ENCODE measurements at places on chromosomes 4 and X.

GRCh38 chr4:26116057-26116456 is 202.0 kb downstream of the SMIM20 start:
- no peak for DNase-seq

- no peak for DNase-seq
Observed at GRCh38 chrX:14997271-14997670, 124.0 kb downstream of the MOSPD2 start.

DNA sequence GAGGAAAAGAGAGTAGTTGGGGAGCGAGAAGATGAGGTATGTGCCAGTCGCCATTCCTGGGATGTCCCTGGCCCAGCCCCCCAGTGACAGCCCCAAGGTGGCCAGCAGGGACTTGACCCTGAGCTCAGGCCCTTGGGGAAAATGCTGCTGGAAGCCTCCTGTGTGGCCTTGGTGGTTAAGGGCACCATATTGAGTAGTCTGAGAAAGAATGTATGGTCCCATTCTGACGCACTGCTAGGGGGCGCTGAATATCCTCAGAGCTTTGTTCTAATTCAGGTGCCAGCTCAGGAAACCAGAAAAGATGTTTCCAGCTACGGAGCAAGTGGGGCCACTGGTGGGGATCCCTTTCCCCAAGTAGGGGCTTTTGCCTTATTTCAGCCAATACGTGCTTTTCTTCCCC is 14.0 kb upstream of the UBA6 start:
- no peak for DNase-seq

GRCh38 chr4:1531683-1532548 is 125.7 kb upstream of the NKX1-1 start:
- no peak for DNase-seq

DNA sequence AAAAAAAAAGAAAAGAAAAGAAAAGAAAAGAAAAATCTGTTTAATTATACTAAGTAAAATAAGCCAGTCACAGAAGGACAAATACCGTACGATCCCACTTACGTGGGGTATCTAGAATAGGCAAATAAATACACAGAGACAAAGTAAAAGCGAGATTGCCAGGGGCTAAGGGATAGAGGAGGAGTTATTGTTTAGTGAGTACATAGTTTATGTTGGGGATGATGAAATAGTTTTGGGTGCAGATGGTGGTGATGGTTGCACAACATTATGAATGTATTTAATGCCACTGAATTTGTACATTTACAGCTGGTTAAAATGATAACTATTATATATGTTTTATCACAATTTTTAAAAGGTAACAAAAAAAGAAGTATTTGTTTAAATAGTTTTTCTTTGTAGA is 7.1 kb downstream of the CA5B start:
- DNase-seq = no peak

DNA sequence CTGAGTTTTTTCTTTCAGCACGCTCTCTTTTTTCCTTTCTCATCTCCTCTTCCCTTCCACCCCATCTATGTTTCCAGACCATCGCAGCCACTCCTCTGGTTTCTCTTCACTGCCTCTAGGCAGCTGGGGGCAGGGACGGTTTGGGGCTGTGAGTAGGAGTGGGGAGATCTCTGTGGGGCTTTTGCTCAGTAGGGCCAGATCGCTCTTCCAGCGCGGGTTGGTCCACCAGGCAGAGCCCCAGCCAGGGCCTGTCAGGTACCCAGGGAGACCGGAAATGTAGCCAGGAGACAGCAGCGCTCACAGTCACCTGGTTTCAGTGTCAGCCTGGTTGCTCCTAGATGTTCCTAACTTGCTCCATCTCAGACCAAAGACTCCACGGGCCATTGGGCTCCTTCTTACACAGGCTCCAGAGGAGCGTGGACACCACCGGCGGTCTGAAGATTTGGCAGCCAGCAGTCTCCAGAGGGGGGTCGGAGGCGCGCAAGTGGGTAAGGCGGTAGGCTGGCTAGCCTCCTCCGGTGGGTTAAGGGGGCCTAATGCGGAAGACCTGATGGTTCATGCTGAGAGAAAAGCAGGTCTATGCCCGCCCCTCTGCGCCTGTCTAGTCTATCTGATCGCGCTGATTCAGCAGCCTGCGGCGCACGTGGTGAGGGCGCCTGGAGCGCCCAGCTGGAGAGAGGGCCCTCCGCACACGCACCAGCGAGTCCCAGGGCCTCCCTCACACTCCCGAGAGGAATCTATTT is 1.8 kb downstream of the FGF5 start:
- DNase-seq = no peak
